ENCODE measurements at places on chromosomes 7 and 10. TPM values are rescaled to one million over a fixed set of nuclear protein-coding genes. Genes with fewer than 3 reads are reported as not detected.

GRCh38 chr7:85004402-85004801, 182.5 kb downstream of the SEMA3D start:
- no peak overlapping the region for H3K4me3 ChIP-seq
- no peaks in the 10 kb centered on the region for H3K4me1 ChIP-seq
- no peaks in the 10 kb centered on the region for H3K36me3 ChIP-seq
- no peak overlapping the region for H3K27ac ChIP-seq
- no peak for DNase-seq

GRCh38 chr10:30284865-30285594, 64.0 kb downstream of the MTPAP start:
- DNase-seq, result no peak
- H3K4me3 ChIP-seq, result no peak overlapping the region
- H3K36me3 ChIP-seq, result no peaks in the 10 kb centered on the region
- peaks cover 14% of the 10 kb centered on the region for H3K4me1 ChIP-seq

GRCh38 chr7:3732395-3733005, 431.4 kb downstream of the SDK1 start:
- H3K27ac ChIP-seq, result no peak overlapping the region
- no peak overlapping the region for H3K4me3 ChIP-seq
- H3K36me3 ChIP-seq, result no peaks in the 10 kb centered on the region
- H3K4me1 ChIP-seq, result no peaks in the 10 kb centered on the region
- no peak for DNase-seq

The PLPP4 gene
- not detected for total RNA-seq

DNA sequence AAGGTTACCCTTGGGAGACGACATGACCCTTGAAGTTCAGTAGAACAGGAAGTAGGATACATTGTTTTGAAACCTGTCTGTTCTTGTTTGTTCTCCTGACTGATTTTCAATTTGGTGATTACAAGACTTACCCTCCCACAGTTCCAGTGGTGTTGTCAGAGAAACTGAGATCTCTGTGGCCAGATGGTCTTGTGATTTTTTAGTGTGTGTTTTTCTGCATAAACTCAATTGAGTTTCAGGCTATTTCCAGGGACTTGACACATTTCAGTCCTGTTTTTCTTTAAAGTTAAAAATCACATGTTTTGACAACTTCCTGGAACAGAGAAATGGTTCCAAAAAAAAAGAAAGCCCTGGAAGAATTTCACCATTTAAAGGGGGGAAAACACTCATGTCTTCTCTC, 22.3 kb downstream of the PIK3CG start:
- peaks cover 89% of the 10 kb centered on the region for H3K36me3 ChIP-seq
- H3K27me3 ChIP-seq, result no peaks in the 10 kb centered on the region
- DNase-seq, result no peak
- H3K4me1 ChIP-seq, result peaks cover 5% of the 10 kb centered on the region

The DHX32 gene
- total RNA-seq, result 11.1 TPM

The NUDCD3 gene
- 91.0 TPM for total RNA-seq

The ARMC10 gene
- 31.5 TPM for total RNA-seq

GRCh38 chr7:27260211-27260610, 17.6 kb downstream of the EVX1 start:
- H3K27ac ChIP-seq, result no peak overlapping the region
- peaks cover 12% of the 10 kb centered on the region for H3K27me3 ChIP-seq
- no peak overlapping the region for H3K4me3 ChIP-seq

DNA sequence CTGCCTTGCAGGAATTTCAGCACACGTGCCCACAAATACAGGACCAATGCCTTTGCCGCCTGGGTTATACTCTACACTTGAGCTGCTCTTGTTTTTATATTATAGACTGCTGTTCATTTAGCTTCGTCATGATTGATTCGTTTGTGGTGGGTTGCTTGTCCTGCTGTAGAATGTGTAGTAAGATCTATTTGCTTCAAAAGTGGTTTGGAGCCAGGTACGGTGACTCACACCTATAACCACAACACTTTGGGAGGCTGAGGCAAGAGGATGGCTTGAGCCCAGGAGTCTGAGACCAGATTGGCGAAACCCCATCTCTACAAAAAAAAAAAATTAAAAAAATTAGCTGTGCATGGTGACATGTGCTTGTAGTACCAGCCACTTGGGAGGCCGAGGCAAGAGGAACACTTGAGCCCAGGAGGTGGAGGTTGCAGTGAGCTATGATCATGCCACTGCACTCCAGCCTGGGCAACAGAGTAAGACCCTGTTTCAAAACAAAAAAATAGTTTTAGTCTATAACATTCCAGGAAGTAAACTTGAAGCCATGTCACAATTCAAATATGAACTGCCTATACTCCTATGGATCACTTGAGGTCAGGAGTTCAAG, 9.0 kb upstream of the RHBDD2 start:
- H3K36me3 ChIP-seq, result no peaks in the 10 kb centered on the region
- no peak for DNase-seq
- H3K4me1 ChIP-seq, result peaks cover 19% of the 10 kb centered on the region
- no peak overlapping the region for H3K27ac ChIP-seq
- no peak overlapping the region for H3K4me3 ChIP-seq
- H3K27me3 ChIP-seq, result peaks cover 6% of the 10 kb centered on the region

Measured in activated CD4-positive, alpha-beta memory T cell treated with anti-CD3 and anti-CD28 coated beads, Interleukin-2, amount 10 ng/mL, durations not matched to agents 7 days and 5 days (primary cell).